ENCODE measurements at places on chromosomes 2 and 18.
A peak's percentile ranks its signal among the peaks of the same experiment; 100 is the strongest.

DNA sequence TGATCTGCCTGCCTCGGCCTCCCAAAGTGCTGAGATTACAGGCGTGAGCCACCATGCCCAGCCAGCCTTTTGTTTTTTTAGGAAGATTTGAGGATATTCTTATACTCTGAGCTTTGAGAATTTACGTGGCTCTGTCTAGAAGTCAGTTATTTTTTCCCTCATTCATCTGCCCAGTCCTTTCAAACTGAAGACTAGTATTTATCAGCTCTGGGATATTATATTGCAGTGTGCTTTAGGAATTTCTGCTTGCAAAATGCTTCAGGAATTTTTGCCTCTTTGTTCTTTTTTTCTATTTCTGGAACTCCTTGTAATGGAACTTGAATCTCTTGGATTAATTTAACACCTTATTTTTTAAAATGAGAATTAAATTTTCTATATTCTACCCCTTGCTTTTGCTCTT is 22.6 kb downstream of the ACSL3 start:
- DNase-seq = no peak

DNA sequence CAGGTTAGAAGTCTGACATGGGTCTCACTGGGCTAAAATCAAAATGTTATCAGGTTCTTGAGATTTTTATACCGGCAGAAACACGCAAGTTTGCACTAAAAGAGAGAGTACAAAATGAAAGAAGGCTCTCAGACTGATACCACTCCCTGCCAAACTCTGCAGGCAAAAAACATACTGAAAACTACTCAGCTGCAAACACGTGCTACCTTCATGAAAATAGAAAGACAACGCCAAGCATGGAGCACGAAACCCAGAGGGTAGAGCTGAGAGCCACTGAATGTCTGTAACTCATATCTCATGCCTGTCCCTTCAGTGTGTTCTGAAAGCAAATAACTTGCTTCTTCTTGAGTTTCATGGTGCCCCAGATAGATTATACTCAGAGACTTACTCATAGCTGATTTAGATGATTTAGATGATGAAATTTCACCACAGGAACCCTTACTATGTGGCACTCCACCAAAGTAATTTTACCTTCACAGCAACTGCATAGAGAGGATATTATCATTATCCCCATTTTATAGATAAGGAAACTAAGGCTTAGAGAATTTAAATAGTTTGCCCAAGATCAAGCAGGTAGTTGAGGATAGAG is 313.0 kb upstream of the SLC39A10 start:
- DNase-seq = no peak

GRCh38 chr2:168478206-168478605 is 22.1 kb downstream of the CERS6 start:
- DNase-seq = peak; percentile 39

DNA sequence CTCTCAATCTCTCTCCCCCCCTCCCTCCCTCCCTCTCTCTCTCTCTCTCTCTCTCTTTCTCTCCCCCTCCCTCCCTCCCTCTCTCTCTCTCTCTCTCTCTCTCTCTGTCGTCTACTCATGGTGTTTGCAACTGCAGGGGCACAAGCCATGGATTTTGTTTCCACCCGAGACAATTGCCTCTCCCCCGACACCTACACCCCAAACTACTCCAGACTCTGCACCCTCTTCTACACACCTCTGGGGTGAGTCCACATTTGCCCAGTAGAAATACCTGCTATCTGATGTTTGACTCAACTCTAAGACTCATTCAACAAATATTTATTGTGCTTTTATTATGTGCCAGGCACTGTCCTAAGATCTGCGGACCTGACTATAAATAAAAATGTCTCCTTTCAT is 93.7 kb downstream of the TMEM17 start:
- DNase-seq = no peak
